ENCODE measurements at places on chromosomes 16 and 17.

DNA sequence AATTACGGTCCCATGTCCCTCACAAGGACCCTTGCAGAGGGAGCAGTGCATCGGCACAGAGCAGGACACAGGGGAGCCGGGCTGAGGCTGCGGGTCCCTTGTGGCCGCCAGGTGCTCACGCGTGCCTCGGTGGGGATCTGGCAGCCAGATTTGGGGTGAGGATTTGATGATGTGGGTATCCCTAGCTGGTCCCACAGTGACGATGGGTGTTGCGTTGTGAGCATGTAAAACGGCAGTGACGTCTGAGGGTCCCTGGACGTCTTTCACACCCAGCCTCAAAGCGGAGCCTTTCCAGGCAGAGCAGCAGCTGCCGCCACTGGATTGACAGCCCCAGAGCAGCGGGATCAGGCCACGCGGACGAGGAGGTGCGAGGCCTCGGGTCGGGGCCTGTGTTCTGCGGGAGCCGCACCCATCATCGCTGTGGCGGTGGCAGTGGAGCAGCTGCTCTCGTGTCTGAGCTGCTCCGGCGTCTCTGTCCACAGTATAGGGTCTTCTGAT, 54.6 kb downstream of the WDR45B start:
- DNase-seq = no peak

DNA sequence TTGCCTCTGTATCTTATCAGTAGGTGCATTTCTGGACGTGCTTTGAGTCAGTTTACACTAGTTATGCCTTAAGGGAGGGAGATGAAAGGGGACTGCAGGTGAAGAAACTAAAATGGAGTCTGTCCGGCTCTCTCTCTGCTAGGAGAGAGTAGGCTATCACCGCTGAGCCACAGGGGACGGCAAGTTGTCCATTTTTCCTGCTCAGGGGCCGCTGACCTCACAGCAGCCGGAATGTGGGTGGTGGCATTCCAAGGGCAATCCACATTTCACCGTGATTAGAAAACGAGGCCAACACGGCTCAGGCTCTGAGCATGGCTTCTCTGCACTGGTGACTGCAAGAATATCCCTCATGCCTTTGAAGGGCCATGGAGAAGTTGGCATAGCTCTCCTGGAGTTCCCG, 19.0 kb upstream of the KLHDC4 start:
- DNase-seq = no peak

GRCh38 chr17:67385122-67385988, 8.3 kb downstream of the PITPNC1 start:
- no peak for DNase-seq

DNA sequence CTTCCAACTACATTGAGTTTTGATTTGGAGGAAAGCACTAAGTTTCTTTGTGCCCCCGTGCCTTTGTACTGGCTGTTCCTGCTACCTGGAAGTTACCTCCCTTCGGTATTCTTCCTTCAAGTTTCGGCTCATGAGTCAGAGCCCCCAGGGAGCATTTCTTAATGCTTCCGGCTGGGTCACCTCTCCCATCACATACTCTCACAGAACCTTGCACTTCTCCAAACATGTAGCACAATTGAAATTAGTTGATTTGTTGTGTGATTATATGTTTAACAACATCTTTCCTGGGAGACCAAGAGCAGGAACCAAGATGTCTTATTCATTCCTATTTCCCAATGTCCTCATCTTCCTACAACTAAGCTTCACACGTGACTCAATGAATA, 158.6 kb upstream of the CDH5 start:
- DNase-seq = no peak

GRCh38 chr17:77264617-77265230, 124.0 kb downstream of the SEC14L1 start:
- no peak for DNase-seq

GRCh38 chr16:84607694-84608093, 10.2 kb downstream of the COTL1 start:
- no peak for DNase-seq

- DNase-seq = peak; percentile 60
These were observed at the start of gene BCKDK for GRCh38 chr16:31108035-31108793. Gene BCKDK, plus strand, starts transcription at chr16:31108386. Its CDS starts 838 bp downstream, at chr16:31109224.
